Stimulated activated CD4-positive, alpha-beta T cell treated with anti-CD3 and anti-CD28 coated beads, Interleukin-15, amount 100 ng/mL, for 1 hour (primary cell): ENCODE measurements at places on chromosomes 13 and 19.

DNA sequence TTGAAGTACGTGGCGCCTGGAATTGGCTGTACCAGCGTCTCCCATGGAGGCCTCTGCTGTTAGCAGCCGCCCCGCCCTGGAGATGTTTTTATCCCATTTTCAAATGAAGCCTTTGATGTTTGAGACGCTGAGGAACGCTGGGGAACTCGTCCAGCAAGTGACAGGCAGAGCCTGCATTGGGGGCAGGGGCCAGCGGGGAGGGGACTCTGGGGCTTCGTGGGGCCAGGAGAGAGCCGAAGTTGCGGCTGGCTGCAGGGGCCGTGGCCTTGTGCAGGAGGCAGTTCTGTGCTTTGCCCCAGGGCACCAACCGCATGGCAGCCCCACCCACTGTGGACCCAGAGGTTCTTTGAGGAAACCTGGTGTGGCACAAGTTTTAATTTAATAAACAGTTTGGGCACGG is 13.5 kb downstream of the SPPL2B start:
- DNase-seq, result no peak

GRCh38 chr19:56113074-56113632 is 7.9 kb downstream of the ZNF787 start:
- no peak for DNase-seq

GRCh38 chr19:2331601-2332246 is 3.2 kb downstream of the SPPL2B start:
- DNase-seq, result no peak

DNA sequence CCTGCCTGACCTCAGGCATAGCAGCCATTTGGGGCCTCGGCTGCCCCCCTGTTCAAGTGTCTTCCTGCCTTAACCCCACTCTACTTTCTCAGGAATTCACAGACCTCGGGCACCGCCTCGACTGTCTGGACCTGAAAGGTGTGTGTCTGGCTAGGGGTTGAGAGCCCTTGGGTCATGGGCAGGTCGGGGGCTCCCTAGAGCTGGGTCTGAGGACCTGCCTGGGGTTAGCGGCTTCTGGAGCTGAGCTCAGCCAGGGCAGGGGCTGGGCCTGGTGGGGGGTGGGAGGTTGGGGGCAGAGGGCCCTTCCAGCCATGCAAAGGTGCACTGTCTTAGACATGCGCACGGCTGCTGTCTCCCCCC is 20.7 kb downstream of the NKPD1 start:
- no peak for DNase-seq

DNA sequence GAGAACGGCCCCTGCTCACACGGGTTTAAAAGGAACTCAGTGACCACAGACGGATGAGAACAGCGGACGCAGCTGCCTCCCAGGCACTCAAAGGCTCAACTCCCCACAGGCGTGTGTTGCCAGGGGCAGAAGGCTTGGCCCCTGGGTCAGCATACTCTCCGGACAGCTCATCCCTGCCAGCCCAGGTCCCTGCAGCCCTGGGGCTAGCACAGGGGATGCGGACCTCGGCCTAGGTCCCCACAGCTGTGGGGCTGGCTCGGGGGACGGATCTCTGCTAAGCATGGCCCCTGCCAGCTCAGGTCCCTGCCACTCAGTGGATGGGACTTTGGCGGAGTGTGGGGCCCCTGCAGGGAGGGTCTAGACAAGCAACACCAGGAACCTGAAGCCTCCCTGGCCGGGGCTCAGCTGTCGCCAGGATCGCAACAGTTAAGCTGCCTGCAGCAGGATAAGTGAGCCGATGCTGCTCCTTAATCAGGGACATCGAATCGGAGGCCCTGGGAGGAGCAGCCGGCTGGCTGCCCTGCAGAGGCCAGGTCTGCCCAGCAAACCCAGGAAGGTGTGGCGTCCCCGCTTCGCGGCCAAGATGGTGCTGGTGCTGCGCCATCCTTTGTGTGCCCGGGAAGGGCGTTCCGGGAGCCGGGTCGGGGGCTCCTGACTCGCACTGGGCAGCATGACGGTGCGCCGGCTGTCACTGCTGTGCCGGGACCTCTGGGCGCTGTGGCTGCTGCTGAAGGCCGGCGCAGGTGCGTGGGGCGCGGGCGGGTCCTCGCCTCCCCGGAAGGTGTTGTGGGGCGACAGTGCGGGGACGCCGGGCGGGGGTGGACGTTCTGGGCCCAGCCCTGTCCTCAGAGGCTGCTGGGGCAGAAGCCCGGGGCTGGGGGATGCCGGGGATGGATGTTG is 32.5 kb downstream of the MCF2L start:
- no peak for DNase-seq

DNA sequence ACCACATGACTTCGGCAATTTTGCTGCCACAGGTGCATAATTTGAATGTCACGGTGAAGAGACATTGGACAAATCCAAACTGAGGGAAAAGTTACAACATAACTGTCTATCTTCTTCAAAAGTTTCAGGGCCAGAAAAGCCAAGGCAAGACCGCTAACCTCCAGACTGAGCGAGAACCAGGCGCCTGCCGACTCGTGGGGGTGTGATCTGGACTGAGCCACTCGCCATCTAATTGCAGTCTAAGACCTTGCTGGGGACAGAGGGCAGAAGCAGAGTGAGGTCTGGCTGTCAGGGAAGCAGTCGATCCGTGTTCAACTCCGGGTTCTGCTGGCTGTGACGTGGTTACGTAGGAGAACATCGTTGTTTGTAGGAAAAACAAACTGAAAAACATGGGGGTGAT is 88.6 kb downstream of the SPACA7 start:
- DNase-seq, result no peak

- DNase-seq, result no peak
Measured at GRCh38 chr19:10001899-10002298, 8.4 kb downstream of the COL5A3 start.

DNA sequence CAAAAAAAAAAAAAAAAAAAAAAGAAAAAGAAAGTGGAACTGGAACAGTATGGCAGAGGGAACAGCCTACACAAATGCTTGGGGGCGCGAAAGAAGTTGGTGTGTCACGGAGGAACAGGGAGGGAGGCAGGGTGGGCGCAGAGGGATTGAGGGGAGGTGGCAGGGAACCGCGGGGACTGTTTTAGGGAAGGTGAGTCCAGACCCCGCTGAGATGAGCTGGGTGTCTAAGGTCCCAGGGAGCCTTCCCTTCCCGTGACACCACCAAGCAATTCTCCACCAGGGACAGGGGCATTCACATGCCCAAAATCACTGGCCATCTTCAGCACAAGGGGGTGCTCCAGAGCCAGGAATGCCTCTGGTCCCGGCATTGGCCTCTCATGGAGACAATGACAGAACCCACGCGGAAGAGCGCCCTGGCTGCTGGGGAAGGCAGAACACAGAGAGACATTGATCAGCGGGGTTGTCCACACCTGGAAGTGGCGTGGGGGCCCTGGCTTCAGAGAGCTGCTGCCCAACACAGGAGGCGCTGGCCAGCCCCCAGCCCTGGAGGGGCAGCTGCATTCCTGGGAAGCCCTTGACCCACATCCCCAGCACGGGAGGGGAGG is 6.9 kb downstream of the PEAK3 start:
- DNase-seq, result no peak

- no peak for DNase-seq
Measured at GRCh38 chr19:32427536-32427935, 22.0 kb downstream of the DPY19L3 start.

DNA sequence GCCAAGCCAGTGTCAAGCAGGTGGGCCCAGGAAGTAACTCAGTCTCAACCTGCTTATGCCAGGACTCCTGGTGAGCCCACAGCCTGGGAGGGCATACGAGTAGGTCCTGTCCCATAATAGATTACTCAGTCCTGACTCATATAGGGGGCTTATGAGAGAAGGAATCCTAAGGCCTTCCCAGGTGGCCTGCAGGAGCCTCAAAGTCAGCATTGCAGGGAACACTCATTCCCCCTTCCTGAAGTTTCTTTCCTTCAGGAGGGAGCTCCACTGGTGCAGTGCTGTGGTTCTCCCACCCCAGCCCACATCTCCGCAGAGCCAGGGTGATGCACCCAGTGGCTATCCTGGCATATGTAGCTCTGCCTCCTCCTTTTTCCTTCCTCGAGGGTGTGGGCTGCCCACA is 137.3 kb downstream of the ZIC5 start:
- no peak for DNase-seq

GRCh38 chr13:85651440-85651839 is 147.8 kb downstream of the SLITRK6 start:
- DNase-seq, result no peak

DNA sequence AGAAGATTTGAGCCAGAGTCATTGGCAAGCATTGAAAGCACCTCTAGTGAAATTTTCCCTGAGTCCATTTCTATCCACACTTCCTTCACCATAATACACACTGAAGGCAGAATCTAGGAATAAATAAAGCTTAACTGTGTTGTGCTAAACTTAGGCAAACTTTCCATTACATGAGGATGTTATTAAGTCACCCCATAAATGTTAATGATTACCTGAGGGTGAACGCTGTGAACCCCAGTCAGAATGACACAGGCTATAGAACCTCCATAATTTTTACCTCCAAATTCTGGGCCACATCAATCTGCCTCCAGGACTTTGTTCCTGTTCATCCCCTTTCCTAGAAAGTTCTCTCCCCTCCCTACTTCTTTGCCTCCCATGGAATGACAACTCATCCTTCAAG is 71.0 kb downstream of the RAP2A start:
- DNase-seq, result no peak

DNA sequence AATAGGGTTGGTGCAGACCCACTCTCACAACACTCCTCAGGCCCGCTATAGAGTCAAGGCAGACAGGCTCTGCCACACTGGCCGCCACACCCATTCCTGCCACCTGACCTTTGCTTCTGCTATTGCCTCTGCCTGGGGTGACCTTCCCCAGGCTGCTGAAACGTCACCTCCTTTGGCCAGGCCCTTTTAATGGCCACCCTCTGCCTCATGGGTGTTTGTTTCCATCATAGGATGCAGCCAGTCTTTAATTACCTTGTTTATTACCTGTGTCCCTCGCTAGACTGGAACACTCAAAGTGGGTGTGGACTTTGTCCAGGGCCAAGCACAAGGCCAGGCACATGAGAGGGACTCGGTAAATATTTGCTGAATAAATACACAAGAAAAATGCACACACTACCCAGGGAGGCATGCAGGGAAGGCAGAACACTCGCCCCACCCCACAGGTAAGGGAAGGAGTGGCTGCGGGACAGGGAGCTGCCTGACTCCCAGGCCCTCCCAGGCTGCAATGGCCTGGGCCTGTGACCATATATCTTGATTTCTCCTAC is 3.2 kb downstream of the LSM4 start:
- DNase-seq, result no peak

DNA sequence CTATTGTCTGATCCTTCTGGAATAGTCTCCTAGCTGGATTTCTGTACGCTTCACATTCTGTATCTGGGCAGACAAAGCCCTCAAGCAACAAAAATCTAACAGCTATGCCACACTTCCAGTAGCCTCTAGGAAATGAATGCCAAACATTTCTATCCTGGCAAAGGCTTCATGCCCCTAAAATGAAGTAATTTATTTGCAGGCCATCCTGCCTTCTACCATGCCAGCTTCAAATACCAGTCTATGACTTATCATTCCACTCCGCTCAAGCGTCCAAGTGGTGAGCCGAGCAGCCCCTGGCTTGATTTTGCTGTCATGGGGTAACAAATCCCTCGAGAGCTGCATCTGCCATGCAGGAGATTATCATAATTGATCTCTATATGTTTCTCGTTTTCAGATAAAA is 86.9 kb downstream of the LHFPL6 start:
- DNase-seq, result no peak

- DNase-seq, result no peak
Measured at GRCh38 chr13:21078501-21078900, 17.1 kb upstream of the LATS2 start.

- no peak for DNase-seq
Measured at GRCh38 chr13:71789693-71790329, 77.2 kb downstream of the DACH1 start.

GRCh38 chr13:40311356-40312101 is 354.9 kb downstream of the FOXO1 start:
- DNase-seq, result no peak

- DNase-seq, result peak; percentile 95
Measured at GRCh38 chr19:1438035-1438932, at the start of gene RPS15. Gene RPS15, plus strand, starts transcription at chr19:1438396. Its CDS starts 30 bp downstream, at chr19:1438426.

DNA sequence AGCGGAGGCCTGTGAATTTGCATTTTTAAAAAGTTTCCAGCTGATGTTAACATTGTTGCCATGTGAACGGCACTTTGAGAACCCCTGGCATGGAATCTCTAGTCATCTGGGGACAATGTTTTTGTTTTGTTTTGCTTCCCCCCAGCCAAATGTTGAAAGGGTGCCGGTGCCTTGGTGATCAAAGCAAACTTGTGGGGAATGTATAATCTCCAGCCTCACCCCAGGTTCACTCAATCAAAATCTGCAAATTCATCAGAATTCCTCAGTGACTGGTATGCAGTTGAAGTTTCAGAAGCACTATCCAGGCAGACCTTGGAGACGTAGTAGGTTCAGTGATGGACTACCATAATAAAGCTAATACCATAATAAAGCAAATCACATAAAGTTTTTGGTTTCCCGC is 428.7 kb downstream of the MYO16 start:
- DNase-seq, result no peak

DNA sequence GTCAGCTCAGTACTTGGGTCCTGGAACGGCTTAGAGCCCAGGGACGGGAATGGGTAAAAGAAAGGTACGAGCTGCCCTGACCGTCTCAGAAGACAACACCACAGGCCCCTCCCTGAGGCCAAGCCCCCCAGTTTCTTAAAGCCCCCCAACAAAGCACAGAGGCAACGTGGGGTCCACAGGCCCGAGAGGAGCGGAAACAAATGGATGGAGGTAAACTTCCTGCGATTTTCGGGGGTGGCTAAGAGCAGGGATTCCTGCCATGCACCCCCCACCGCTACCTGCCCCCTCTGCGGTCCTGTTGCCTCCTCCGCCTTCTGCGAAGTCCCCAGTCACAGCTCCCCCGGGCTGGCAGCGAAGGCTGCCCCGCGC is 48.2 kb downstream of the PTPRS start:
- no peak for DNase-seq
